ENCODE measurements at places on chromosomes 7 and 10.

GRCh38 chr10:52635651-52636050, 136.9 kb downstream of the MBL2 start:
- no peak for DNase-seq

GRCh38 chr10:71748671-71749191, 24.6 kb downstream of the VSIR start:
- no peak for DNase-seq

- no peak for DNase-seq
Measured at GRCh38 chr10:54120806-54121205, 680.2 kb downstream of the PCDH15 start.

- no peak for DNase-seq
Measured at GRCh38 chr10:101959346-101959916, 96.5 kb downstream of the ARMH3 start.

- DNase-seq, result no peak
Measured at GRCh38 chr7:41010967-41011366, 691.9 kb downstream of the INHBA start.

DNA sequence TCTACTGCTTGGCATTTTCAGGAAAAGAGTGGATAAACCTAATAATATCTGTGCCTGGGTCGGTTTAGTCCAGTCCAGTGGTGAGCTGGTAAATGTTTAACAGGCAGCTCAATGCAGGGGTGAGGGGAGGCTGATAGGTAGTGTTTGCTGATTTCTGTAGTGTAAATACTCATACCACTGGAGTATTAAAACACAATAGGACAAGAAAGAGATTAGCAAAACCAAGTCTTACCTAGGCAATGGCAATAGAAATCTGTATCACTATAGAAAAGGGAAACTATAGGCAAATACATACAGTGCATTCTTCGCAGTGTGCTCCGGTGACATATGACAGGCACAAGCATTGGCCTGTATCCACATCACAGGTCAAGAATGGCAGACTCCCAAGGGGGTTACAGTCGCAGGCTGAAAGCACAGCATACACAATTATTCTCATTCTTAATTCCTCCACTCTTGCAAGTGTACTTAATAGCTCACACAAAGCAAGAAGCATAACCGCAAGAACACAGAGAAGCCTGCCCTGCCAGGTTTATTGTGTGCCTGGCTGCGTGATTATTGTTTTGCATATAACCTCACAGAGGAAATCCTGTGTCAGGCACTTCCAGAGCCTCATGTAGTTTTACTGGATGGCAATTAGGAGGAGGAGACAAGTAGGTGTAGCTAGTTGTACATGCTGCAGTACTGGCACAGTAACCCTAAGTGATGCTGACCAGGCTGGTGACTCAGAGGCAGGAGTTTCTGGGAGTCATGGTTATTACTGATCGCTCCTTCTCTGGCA, 35.0 kb downstream of the LAMB4 start:
- DNase-seq, result no peak

GRCh38 chr10:80471715-80472233, 17.7 kb downstream of the TSPAN14 start:
- DNase-seq, result no peak
